ENCODE measurements at places on chromosomes 7 and 10.

DNA sequence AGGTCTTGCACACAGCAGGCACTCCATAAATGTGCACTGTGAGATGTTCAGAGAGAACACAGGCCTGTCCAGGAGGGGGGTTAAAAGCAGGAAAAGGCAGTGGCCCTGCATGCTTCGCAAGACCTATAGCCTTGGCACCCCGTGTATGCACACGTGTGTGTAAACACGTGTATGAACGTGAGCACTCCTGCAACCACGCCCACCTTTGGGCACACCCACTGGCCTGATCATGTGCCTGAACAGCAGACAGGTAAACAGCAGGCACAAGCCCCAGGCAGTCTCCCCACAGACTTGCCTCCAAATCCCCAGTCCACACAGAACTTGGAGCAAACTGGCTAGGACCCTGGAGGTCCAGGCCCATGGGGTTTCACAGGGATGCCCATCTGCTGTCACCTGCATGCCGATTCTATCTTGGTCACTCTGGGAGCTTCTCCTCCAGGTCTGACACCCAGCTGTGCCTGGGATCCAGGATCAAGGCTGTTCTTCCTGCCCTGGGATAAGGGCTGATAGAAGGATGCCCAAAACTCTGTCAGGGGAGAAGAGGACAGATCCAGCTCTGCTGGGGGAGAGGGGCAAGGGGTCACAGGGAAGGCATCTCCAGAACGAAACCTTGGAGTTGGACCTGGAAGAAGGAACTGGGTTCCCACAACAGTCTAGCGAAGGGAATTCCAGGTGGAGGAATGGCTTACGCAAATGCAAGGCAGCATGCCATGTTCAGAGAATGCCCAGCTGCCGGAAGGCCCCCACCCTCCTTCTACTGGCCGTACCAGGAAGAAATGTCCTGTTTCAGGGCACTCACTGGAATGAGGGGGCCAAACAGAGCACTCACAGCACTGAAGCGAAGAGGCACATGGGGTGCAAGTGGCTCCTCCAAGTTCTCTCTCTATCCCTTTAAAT is 14.3 kb upstream of the ZMIZ1 start:
- DNase-seq, result no peak

DNA sequence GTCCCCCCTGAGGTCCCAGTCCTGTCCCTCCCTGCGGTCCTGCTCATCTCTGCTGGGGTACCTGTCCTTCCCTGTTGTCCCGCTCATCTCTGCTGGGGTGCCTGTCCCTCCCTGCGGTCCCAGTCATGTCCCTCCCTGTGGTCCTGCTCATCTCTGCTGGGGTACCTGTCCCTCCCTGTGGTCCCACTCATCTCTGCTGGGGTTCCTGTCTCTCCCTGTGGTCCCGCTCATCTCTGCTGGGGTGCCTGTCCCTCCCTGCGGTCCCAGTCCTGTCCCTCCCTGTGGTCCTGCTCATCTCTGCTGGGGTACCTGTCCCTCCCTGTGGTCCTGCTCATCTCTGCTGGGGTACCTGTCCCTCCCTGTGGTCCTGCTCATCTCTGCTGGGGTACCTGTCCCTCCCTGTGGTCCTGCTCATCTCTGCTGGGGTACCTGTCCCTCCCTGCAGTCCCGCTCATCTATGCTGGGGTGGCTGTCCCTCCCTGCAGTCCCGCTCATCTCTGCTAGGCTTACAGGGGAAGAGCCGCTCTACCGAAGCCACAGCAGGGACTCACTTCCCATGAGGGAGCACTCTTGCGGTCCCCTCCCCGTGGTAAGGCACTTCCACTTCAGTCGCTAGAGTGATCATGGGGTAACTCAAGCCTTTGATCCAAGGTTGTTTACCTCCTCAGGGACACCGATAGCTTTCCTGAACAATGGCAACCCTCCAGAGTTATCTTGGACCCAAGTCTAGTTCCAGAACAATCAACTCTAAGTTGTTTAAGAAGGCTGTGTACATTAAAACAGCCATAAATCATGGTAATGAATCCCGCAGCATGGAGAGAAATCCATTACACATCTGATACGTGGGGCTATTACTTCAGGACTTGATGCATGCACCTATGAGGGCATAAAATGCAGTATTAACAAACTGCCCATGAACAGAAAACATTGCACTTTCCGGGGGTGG is 46.8 kb upstream of the MNX1 start:
- DNase-seq, result no peak

- DNase-seq, result no peak
These were observed 195.2 kb upstream of the FOXK1 start for GRCh38 chr7:4486907-4487306.

DNA sequence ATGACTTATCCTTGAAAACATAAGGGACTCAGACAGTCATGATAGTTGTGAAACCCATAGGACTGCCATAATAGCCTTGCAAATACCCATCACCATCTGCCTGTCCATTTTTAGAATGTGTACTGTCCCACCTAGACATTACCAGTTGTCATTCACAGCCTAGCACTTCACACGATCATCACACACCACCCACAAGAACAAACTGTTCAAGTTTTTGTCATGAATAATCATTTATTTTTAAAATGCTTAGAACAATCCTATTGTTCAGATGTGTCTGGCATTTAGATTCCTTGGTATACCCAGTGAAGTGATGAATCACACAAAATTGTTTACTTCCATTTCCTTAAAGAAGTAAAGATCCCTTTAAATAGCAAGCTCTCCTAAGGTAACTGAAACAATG is 46.6 kb downstream of the CCDC3 start:
- DNase-seq, result no peak

DNA sequence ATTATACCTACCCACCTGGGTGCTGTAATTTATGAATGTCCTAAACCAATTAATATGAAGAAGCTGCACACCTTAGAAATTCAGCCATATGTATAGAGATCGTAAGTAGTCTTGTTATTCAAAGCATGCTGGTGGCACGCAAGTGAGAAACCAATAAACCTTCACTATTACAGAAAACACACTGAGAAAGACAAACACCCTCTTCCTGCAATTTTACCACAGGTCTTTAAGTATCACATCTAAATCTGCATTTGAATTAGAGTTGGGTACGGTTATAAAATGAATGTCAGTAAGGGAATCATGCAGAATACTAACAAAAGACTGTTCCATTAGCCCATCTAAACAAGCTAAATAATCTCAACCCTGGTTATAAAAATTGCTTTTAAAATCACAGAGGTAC is 33.8 kb downstream of the CCNJ start:
- no peak for DNase-seq

GRCh38 chr7:65731562-65732035 is 141.3 kb upstream of the VKORC1L1 start:
- no peak for DNase-seq

DNA sequence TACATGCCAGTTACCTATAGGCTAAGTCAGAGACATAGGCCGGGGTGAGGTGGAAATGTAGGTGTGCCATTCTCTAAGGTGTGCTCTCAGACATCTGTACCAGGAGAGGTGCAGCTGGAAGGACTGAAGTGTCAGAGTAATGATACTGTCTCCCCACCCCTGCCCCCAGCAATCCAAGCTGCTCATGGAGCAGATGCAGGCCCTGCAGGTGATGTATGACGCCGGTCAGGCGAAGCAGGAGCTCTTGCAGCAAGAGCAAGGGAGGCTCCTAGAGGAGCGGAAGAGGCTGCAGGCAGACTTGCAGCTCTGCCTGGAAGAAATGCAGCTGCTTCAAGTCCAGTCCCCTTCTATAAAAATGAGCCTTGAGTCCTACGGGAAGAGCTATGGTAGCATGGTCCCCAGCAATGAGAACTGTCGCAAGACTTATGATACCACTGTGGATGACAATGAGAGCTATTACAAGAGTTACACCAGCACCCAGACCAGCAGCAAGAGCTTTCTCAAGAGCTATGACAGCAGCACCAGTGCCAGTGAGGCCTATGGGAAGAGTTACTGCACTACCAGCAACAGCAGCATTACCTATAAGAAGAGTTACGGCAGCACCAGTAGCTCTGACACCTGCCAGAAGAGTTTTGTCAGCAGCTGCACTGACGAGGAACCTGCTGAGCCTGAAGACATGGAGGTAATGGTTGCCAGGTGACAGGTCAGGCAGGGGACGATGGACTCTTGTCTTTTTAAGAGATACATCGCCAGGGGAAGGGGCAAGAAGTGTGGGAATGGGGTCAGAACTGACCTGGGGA is 18.4 kb upstream of the FLNC start:
- DNase-seq, result peak; percentile 62

GRCh38 chr10:60433684-60434083 is 44.0 kb upstream of the ANK3 start:
- DNase-seq, result no peak

All from G401 (cell line).